ENCODE measurements at places on chromosomes 2 and 18.

GRCh38 chr18:50334546-50335152, 40.2 kb upstream of the SKA1 start:
- no peak for DNase-seq

GRCh38 chr2:203893840-203894239, 26.3 kb downstream of the CTLA4 start:
- no peak for DNase-seq

GRCh38 chr18:21363348-21363747, 121.3 kb downstream of the GREB1L start:
- no peak for DNase-seq

DNA sequence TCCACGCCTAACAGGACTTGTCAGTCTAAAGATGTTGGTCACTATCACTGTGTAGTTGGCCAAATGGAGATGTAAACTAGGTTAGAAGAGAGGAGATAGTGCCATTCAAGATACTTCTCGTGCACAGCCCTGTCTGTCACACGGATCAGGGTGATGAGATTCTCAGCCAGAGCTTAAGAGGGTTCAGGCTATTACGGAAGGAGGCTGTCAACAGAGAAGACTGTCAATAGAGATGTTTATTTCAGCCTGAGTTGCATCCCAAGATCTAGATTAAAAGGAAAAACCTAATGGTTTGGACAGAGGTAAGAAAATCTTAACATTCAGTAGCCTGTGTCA, 83.4 kb downstream of the AAK1 start:
- no peak for DNase-seq

- DNase-seq = no peak
Observed at GRCh38 chr2:186309901-186310300, 176.2 kb upstream of the ZC3H15 start.

DNA sequence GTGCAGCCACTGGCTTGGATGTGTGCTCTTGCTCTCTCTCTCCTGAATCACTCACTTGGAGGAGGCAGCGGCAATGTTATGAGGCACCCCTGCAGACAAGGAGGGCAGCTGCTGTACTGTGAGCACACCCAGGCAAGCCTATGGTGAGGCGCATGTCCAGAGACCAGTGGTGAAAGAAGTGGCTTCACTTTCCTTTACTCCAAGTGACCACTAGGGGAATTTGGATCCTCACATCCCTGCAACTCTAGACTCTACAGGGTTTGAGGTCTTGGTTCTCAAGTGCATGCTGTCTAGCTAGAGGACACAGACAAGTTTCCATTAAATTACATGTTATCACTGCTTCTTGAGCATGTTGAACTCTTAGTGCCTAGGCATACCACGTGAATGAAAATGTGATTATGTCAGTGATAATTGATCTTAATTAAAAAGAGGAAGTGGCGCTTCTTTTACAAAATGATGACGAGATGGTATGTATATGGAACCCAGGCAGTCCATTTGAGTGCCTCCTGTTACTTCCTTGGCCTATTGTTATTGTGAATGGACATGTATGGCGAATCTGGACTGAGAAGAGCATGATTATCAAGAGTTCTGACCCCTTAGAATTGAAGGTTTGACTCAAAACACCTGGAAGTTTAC, 181.0 kb upstream of the CDH2 start:
- DNase-seq = no peak

DNA sequence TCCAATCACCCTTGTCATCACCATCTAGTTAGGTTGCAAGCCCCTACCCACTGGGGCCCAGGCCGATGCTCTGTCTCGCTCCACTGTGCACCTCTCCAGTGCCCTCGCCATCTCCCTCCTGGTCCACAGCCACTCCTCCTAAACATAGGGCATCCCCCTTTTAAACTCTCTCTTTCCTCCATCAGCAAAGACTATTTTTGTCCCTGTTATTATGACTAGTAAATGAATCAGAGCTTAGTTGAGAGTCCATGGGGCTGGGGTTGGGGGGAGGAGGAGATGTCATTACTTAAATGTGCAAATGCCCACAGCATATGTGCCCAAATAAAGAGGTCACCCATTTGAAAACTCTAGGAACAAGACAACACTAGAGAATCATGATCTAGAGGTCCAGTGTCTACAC, 167.4 kb downstream of the TRABD2A start:
- DNase-seq = no peak

- DNase-seq = no peak
Observed at GRCh38 chr2:187105218-187105617, 256.2 kb upstream of the ZSWIM2 start.

- DNase-seq = no peak
Observed at GRCh38 chr2:219962801-219963200, 335.4 kb downstream of the SLC4A3 start.

GRCh38 chr2:4499316-4500030, 796.1 kb downstream of the DCDC2C start:
- DNase-seq = no peak

- DNase-seq = no peak
Observed at GRCh38 chr18:3689986-3690763, 240.2 kb downstream of the TGIF1 start.

GRCh38 chr2:197450465-197450864, 2.9 kb upstream of the COQ10B start:
- no peak for DNase-seq

- no peak for DNase-seq
Observed at GRCh38 chr18:56100090-56100722, 512.2 kb upstream of the TCF4 start.

DNA sequence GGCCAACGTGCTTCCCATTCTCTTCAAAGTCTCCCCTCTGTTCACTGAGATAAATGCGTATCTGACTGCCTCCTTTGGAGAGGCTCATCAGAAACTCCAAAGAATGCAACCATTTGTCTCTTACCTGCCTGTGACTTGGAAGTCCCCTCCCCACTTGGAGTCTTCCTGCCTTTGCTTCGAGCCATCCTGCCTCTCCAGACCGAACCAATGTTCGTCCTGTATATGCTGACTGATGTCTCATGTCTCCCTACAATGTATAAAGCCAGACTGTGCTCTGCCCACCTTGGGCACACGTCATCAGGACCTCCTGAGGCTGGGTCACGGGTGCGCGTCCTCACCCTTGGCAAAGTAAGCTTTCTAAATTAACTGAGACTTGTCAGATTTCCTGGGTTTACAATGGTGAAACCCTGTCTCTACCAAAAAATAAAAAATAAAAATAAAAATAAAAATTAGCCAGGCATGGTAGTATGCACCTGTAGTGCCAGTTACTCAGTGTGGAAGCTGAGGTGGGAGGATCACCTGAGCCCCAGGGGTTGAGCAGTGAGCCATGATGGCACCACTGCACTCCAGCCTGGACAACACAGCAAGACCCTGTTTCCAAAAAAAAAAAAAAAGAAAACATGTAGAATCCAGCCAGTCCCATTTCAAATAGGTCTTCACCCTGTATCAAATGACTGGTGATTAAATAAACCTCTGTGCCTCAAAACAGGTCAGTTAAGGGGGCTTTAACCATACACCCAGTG, 29.0 kb downstream of the HDLBP start:
- no peak for DNase-seq

- no peak for DNase-seq
Observed at GRCh38 chr2:79862756-79863155, 349.9 kb downstream of the CTNNA2 start.

- DNase-seq = no peak
Observed at GRCh38 chr2:213411582-213412289, 127.5 kb downstream of the SPAG16 start.

- no peak for DNase-seq
Observed at GRCh38 chr2:144281476-144281875, 238.4 kb downstream of the ZEB2 start.

DNA sequence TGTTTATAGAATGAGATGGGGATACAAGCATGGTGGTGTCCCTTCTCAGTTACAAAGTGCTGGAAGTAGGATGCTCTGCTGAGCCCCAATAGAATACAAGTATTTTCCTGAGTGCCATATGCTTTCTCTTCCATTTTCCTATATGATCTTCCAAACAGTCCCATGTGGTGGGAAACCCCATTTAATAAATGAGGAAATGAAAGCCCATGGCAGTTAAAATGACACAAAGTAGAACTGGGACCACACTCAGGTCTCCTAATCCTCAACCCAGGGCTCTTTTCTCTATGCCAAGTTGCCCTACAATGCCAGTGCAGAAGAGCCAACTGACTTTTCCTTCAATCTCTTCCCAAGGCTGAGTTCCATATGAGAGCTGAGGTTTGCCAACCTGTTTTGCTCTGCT, 210.2 kb upstream of the FBXO11 start:
- DNase-seq = no peak

DNA sequence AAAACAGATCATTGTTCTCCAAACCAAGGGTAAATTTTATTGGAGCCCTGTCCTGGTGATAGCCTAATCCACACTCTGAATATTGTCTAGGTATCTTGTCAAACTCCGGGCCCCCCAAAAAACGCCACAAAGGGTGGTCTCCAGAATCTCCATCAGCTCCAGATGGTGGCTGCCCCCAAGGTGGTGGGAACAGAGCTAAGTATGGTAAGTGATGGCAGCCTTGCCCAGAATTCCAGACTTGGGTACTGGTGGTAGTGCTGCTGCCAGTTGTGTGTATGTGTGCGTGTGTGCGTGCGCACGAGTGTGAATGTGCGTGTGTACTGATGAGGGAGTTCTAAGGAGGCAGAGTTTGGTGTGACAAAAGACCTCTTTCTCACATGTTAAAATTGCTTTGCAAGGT, 51.2 kb downstream of the GREB1 start:
- DNase-seq = no peak

- no peak for DNase-seq
Observed at GRCh38 chr2:128323555-128323931, 4.9 kb upstream of the HS6ST1 start.

DNA sequence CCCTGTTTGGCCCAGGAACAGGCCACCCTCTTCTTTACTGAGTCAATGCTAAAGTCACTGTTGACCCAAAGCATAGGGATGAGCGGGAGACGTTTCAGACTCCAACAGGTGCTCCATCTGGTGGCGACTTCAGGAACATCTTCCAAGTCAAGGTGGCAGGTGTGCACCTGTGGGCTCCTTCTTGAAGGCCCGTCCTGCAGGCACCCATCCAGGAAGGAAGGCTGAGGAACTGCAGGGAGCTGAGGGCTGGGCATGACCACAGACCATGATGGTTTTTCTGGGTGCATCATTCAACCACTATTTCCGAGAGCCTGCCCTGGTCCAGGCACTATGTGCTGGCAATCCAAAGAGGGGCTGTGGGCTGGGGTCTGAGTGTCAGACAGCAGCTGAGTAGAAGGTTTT, 142.8 kb downstream of the NDUFA10 start:
- DNase-seq = peak; percentile 9

DNA sequence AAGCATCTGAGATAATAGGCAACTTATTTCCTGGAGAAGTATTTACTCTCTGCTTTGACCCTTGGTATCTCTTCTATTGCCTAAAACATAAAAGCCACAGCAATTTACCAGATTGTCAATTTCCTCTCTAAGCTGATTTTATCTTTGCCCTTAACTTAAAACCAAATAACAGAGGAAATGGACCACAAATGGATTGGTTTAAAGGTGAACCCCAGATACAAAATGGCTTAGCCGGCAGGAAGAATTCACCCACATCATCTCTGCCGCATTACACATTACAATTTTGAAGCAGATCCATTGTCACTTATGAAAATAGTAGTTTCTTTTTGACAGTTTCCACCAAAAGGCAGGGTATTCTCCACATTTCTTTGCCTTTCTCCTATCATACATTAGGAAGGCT, 585.8 kb upstream of the CHAC2 start:
- no peak for DNase-seq

- no peak for DNase-seq
Observed at GRCh38 chr2:224263571-224264043, 138.3 kb downstream of the FAM124B start.

GRCh38 chr2:63780518-63781155, 61.1 kb upstream of the UGP2 start:
- no peak for DNase-seq

DNA sequence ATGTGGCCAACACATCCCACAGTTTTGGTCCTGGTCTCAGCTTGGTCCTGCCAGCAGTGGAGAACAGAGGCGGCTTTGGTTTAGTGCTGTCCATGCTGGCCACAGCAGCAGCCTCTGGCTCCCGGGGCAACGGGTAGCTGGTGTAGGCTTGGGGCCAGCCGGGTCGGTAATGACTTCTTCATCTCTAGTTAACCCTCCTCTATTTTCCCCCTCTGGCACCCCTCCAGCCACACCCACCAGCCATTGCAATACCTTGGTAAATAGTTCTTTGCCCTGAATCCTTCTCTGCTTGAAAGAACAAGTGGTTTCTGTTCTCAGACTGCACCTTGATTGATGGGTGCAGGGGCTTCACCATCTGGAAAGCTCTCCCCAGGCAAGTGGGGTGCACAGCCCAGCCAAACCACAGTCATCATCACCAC, 31.7 kb upstream of the ZNF396 start:
- DNase-seq = no peak

DNA sequence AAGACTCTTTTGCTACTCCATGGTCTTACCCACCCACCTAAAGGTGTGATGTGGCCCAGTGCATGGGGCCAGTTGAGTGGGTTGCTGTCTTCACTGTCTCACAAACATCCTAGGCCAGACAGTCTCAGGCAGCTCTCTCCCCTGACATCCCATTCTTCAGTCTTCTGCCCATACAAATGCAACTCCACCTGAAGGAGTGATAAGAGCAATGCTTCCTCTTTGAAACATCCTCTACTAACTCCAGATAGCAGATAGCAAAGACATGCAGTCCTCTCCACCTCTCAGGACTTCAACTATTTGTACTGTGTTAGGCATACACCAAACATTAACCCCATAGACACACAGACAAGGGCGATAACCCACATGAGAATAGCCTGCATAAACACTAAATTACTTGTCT, 71.3 kb downstream of the MTHFD2 start:
- DNase-seq = no peak

DNA sequence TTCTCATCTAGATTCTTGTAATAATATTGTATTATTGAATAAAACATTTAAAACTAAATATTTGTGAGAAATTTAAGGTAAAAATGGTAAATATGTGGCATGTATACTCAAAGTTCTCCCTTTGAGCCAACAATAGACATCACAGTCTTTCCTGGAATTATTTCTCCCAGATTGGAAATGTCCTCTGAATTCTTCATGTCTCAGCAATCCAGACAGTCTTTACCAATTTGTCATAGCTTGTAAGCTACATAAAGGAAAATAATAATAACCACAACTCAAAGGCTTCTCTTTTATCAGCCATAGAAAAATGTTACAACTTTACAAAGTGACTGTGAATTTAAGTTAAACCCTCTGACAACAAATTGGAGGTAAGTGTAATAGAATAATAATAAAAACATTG, 784.9 kb downstream of the EPHA4 start:
- DNase-seq = no peak
